ENCODE measurements at places on chromosomes 7 and 10.

GRCh38 chr10:36591436-36591835, 534.0 kb upstream of the ANKRD30A start:
- DNase-seq: no peak

DNA sequence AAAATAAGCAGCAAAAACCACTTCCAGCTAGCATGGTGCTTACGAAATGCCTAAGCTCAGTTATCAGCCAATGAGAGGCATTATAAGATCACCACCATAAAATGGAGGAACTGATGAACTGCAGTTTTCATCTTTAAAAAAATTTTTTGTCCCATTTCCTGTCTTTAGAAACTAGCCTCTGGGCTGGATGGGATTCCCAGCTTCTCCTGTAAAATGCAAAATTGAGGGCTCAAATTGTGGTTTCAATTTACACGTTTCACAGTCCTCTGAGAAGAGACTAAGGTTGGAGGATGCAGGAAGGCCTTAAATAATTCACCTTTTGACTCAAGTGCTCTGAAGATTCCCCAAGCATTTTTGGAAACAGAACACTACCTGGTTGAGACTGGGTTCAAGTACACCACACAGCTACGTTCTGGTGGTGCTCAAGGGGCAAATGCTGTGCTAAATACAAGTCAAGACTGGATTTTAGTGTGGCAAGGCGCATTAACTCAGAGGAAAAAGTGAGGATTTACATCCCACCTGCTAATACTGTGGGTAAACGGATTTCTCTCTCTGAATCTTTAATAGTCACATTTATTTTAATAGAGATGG, 951 bp downstream of the ZNF25 start:
- no peak for DNase-seq

- DNase-seq: peak; percentile 52
These were observed 683.9 kb downstream of the MAGI2 start for GRCh38 chr7:78769481-78770101.

DNA sequence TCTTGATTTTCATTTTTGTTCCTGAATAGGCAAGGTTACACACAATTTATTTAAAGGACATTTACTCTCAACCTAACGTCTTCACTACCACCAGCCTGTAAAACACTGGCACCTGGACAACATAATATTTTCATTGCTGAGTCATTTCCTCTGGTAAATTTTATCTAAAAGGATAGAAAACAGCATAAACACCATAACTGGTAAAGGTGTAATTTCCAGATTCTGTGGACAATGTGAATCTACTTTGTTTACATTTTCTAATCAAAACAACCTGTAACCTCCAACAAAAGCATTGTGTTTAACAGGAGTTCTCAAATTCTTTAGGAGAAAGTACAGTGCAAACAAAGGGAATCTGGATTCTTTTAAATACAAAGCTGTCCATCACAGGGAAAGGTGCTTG, 472.0 kb upstream of the AKR1E2 start:
- no peak for DNase-seq

- no peak for DNase-seq
These were observed 106.0 kb downstream of the ABLIM1 start for GRCh38 chr10:114552050-114552449.

- no peak for DNase-seq
These were observed 153.0 kb upstream of the LANCL2 start for GRCh38 chr7:55212176-55212575.

GRCh38 chr10:112375721-112376395, 1.9 kb downstream of the ACSL5 start:
- DNase-seq: no peak

GRCh38 chr7:38318803-38319416, 45.5 kb upstream of the TARP start:
- peak; percentile 57 for DNase-seq

GRCh38 chr10:94277450-94277849, 85.3 kb downstream of the NOC3L start:
- no peak for DNase-seq
